HS-5 (cell line): ENCODE measurements at places on chromosomes 1 and 21.

GRCh38 chr1:109466452-109467300 is at the start of gene SYPL2:
Gene SYPL2 (plus strand): TSS chr1:109466546. CDS start chr1:109466844, 298 bp downstream.
- no peak for DNase-seq

DNA sequence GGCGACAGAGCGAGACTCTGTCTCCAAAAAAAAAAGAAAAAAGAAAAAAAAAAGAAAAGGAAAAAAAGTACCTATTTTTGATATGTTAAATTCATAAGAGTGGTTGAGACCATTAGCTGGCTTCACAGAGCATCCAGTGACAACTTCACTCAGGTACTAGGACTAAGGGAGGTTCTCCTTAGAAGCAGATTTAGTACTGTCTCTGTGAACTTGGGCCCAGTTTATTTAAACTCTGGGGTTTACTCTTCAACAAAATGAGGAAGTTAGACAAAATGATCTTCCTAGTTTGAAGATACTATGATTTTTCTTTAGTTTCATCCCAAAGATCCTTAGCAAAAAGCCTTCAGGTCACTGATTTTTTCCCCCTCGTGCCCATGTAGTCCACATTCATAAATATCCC is 21.2 kb downstream of the MACO1 start:
- no peak for DNase-seq

DNA sequence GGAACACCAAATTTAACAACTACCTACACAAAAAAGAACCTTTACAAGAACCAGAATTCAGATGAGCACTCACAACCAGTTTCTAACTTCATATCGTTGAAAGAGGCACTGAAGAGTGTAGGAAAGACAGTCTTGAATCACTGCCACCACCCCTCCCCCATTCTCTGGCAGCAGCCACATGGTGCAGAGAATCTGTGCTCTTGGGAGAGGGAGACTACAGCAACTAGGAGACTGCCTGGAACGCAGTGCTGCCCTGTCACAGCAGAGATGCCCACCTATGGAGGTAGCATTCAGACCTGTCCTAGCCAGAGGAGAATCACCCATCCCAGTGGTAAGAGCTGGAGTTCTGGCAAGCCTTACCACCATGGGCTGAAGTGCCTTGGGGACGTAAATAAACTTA is 7.3 kb downstream of the CCN1 start:
- no peak for DNase-seq

GRCh38 chr21:44813727-44814126 is 4.1 kb downstream of the SUMO3 start:
- DNase-seq = no peak

- DNase-seq = peak; percentile 87
These were observed 56.8 kb upstream of the GNG12 start for GRCh38 chr1:67889953-67890567.

- DNase-seq = no peak
These were observed 43.8 kb downstream of the SLC37A1 start for GRCh38 chr21:42557420-42557819.

GRCh38 chr1:58804853-58805565 is 21.2 kb upstream of the JUN start:
- DNase-seq = no peak

GRCh38 chr1:204967451-204967850 is 75.6 kb upstream of the CNTN2 start:
- no peak for DNase-seq

DNA sequence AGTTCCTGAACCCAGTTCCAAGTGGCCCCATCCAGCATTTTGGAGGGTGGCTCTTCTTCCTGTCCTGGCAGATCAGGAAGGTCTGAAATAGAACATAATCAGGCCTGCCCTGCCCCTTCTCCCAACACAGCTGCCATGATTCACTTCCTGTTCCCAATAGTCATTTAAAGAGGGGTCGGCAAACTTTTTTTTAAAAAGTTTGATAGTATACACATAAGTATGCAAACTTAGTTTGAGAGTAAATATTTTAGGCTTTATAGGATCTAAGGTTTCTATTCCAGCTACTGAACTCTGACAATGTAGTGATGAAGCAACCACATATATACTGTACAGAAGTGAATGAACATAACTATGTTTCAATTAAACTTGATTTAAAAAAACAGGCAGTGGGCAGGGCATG is 66.4 kb downstream of the LUZP1 start:
- DNase-seq = peak; percentile 64

DNA sequence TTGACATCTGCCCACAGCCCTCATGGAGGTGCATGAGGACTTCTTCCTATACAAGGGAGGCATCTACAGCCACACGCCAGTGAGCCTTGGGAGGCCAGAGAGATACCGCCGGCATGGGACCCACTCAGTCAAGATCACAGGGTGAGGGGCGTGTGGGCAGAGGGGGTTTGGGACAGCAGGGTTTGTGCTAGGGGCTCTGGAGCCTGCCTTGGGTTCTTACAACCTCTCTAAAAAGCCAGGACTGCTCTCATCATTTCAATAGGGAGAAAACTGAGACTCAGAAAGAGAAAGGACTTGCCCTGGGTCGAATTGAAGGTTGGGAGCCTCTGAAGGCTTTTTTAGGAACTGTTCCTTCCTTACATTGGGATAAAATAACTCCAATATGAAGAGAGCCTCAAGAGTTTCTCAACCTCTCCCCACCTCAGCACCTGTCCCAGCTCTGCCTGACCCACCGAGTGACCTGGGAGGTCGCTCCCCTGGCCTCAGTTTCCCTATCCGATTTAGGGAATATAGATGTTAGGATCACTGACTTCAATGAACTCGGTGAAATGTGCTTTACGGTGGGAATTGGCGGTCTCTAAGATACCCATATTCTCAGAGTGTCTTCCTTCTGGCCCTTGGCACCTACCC is 9.5 kb downstream of the TINAGL1 start:
- no peak for DNase-seq

GRCh38 chr21:42117967-42118780 is 47.1 kb downstream of the UMODL1 start:
- no peak for DNase-seq

GRCh38 chr1:212651521-212651920 is 43.0 kb downstream of the ATF3 start:
- DNase-seq = no peak

- DNase-seq = no peak
These were observed 205.1 kb upstream of the LMO4 start for GRCh38 chr1:87123610-87124009.

DNA sequence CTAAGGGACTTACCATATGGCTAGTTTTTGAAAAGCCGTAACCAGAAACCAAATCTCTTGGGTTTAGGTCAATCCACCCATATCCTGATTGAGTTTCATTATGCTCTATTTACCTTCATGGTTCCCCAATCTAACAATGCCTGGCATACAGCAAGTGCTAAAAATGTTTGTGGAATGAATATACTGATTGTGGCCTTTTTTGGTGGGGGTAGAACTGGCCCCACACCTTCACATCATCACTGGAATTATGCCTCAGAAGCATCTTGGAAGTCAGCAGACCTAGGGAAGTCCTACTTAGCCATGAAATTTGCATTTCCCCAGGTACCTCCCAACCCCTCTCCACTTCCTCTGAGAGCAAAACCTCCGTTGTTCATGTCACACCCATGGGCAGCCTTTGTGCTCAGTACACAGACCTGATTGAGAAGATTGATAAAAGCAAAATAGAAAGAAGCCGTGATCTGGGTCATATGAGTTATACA is 17.8 kb upstream of the SLAMF1 start:
- DNase-seq = no peak

GRCh38 chr1:187873126-187873525 is 1044.4 kb downstream of the PLA2G4A start:
- DNase-seq = no peak

DNA sequence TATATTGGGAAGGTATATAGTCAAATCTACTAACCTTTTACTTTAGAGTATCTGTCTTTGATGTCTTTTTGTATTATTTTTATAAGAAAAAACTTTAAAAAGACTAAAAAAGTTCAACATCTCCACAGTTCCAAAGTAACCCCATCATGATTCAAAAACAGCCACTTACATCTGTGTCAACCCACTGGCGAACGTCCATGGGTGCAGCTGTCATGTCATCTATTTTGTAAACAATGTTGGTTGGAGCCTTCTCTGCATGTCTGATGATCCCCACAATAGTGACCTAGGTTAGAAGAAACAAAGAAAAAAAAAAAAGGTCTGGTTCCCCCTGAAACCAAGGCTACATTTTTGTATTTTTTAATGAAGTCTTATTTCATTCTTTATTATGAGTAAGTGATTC is 28.0 kb upstream of the SMPDL3B start:
- DNase-seq = no peak

GRCh38 chr1:150841626-150842025 is 33.6 kb upstream of the CTSK start:
- DNase-seq = no peak

DNA sequence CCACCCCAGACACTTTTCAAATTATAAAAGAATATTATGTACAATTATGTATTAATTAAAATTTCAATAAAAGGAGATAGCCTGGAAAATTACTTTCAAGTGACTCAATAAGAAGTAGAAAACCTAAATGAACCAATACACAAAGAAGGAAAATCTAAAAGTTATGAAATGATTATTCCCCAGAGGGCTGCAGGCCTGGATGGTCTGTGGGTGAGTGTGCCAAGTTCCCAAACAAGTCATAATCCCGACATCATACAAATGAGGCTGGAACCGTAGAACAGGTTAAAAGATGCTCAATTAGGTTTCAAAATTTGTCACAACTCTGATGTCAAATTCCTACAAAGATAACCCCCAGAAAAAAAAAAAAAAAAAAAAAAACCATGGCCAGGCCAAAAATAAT is 12.7 kb downstream of the SPATC1L start:
- DNase-seq = no peak

- DNase-seq = peak; percentile 25
These were observed 459.8 kb downstream of the KCNT2 start for GRCh38 chr1:196148367-196148970.

GRCh38 chr1:44571712-44572571 is 102.3 kb downstream of the TMEM53 start:
- no peak for DNase-seq

GRCh38 chr1:6197746-6198427 is 1.5 kb downstream of the RPL22 start:
- no peak for DNase-seq
